HCEC 1CT (cell line): ENCODE measurements at places on chromosomes 3 and 15.

DNA sequence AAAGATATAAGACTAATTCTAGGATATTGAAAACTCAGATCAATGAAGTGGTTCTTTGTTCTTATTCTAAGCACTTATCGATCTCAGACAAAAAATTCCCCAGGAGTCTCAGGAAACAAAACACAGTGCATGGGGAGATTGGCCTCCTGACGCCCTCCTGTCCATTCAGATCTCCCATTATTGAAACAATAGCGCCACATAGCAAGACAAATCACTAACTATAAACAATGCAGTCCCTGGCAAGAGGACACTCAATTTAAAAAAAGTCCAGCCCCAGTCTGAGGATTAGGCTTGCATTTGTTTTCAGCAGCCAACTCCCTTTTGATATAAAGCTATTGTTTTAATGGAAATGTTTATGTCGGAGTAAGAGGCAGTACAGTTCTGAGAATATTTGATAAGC, 528.2 kb downstream of the GABRG3 start:
- no peak for DNase-seq

- no peak for DNase-seq
These were observed 112.5 kb downstream of the TOP2B start for GRCh38 chr3:25552251-25552650.

DNA sequence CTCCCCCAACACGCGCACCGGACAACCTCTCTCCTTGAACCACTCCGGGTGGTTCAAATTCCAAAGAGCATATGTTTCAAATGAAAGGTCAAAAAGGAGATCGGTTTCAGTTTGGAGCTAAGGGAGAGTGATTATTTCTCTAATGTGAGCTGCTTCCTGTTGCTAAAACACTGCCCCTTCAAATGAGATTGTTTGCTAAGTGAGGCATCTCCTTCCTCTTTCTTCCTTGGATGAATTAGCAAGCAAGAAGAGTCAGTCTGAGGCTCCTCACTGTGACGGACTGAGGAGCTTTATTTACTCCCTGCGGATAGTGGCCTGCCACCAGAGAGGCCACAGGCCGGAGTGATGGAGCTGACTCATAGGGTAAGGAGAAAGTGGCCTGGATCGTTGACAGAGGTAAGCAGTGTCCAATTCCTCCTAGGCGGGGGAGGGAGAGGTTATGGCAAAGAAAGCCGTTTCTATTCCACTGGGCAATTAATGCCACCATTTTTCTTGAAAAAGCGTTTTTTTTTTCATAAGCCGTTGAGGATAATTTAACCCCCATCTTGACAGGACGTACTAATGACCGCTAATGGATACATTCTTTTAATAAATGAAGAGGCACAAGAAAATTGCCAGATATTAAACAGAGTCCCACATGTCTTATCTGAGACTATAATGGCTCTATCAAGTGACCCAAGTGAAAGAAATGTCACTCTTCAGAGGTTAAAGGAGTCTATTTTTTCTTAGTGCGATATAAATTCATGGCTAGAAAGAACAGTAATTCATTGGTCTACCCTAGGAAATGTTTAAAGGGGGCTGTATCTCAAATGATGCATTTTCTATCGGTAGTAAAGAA, 167.0 kb upstream of the ANKRD28 start:
- no peak for DNase-seq

DNA sequence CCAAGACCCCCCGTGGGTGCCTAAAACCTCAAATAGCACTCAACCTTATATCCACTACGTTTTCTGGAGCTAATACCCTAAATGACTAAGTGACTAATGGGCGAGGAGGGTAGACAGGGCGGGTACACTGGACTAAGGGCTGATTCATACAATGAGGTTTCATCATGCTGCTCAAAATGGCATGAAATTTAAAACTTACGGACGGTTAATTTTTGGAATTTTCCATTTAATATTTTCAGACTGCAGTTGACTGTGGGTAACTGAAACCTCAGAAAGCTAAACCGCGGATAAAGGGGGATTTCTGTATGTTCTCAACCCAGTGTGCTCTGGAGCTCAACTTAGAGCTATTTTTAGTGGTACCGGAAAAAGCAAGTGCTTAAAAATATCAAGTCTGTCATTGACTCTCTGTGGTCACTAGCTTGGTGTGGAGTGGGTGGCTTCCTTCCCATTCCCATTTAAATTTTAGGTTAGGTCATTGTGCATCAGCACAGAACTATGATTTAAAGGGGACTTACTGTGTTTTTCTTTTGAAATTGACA, 72.9 kb downstream of the LRRC28 start:
- peak; percentile 88 for DNase-seq

- no peak for DNase-seq
These were observed 58.8 kb downstream of the SLCO3A1 start for GRCh38 chr15:91912336-91912735.

GRCh38 chr15:95479308-95479707, 851.2 kb upstream of the NR2F2 start:
- DNase-seq = no peak

- DNase-seq = no peak
These were observed 60.0 kb upstream of the WNT5A start for GRCh38 chr3:55546866-55547669.

DNA sequence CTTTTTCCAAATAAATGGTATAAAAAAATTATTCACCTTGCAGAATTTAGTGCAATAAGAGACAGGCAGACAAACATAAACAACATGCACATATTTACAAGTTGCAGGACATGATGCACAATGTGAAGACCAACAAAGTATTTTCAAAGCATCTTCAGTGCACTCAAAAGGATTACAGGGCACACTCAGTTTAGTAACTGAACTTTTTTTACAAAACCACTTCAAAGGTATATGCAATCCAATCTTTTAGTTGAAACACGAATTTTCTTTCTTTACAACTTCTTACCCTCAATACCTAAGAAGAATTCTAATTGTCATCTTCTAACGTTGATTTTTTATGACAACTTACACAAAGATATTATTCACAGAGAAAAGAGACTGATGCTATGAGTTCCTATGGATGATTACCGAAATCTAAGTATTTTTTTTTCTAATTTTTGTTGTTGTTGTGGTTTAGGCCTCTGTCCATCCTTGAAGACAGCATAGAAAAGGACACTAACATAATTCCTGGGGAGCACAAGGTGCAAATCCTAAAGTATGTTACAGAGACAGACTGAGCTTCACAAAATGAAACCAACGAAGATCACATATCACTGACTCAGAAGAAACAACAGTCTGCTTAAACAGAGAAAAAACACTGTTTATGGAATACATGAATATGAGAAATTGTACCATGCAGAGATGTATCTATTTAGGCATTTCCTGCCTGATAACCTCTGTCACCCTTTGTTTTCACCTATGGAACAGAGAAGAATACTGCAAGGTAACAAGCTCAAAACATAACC, 50.3 kb downstream of the ZMAT3 start:
- DNase-seq = no peak

DNA sequence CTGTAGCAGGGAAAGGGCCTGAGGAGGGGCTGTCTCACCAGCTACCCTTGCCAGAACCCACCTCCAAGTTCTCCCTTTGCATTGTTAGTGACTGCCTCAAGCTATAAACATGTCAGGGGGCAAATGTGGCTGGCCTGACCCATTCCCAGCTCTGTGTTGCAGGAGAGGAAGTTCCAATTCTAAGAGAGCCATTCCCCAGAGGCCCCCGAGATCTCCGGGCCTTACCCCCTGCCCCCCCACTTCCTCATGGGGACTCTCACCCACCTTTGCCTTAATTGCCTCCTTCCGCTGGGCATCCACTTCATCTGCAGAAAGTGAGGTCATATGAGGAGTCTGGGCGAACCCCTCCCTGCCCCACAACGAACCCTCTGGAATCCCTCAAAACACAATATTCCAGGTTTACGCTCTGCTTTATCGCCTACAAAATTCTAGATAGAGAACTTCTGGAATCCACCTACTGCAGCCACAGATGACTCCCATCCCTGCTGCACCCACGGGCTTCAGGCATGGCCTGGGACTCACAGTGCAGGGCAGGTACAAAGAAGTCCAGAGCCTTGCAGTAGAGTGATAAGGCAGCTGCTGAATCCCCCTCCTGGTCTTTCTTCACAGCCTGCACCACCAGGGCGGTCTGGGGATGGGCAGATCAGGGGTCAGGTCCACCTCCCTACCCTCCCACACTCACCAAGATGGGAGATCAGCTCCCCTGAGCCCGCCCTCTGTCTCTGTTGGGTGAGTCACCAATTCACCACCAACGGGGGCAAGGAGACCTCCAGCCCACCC, 4.0 kb downstream of the ULK3 start:
- DNase-seq = no peak

GRCh38 chr15:77295446-77295845, 124.5 kb downstream of the PEAK1 start:
- DNase-seq = no peak

- no peak for DNase-seq
These were observed 247.1 kb downstream of the BBX start for GRCh38 chr3:107769882-107770281.

DNA sequence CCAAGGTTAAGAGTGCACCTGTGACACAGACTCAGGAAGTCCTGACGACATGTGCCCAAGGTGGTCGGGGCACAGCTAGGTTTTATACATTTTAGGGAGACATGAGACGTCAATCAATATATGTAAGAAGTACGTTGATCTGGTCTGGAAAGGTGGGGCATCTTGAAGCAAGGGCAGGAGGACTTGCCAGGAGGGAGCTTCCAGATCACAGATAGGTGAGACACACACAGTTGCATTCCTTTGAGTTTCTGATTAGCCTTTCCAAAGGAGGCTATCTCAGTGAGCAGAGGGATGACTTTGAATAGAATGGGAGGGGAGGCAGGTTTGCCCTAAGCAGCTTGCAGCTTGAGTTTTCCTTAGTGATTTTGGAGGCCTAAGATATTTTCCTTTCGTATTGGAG, 257.4 kb downstream of the CGGBP1 start:
- no peak for DNase-seq

DNA sequence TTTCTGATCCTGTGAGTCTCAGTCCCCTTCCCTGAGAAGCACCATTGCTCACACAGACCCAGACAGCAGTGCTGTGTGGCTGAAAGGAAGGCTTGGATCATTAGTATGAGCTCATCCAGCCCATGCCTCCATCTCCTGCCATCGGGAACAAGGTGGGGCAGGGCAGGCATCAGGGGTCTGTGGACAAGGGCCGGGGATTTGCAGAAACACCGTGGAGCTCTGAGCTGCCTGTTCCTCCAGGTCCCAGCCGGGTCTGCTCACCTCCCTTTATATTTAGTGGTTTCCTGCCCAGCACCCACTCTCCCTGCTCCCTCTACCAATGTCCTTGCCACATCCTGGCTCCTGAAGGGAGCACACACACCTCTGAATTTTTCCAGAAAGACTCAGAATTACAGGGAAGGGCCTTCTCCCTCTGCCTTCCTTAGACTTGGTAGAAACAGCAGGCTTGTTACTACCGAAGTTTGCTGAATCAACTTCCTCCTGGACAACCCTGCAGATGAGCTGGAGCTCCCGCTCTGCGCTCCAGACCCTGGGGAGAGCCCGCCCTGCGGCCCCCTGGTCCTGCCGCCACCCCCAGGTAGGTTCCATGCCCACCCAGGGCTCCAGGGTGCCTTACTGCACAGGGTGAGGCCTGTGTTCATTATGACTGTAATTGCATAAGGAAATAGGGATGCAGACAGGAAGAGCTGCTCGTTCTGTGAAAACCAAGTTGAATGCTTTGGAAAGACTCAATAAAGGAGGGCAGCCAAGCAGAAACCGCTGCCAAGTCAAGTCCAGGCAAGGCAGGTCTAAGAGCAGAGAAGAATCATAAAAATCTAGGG, 128.1 kb downstream of the NSMCE3 start:
- DNase-seq = no peak

- DNase-seq = no peak
These were observed 32.8 kb downstream of the PLSCR1 start for GRCh38 chr3:146511402-146512134.

DNA sequence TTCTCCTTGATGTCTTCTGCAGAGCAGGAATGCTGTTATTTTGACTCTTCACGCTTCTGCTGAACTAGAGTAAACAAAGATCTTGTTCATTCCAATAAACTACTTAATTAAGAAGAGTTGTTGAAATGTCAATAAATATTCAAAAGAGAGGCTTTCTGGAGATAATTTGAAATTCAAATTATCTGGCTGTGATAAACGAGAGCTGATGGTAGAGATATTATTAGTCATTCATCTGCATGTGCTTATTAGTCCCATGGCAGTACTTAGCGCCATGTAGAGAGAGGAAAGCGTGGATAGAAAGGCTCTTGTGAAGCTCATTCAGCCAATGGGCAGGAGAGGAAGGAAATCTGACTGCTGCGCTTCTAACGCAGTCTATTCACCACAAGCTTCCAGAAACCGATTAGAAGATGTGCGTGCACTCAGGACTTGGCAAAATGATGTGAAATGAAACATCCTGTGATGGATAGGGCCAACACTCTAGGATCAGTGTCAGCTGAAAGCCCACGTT, 251.1 kb downstream of the GABRB3 start:
- no peak for DNase-seq

- DNase-seq = peak; percentile 63
These were observed 311.4 kb downstream of the TBC1D5 start for GRCh38 chr3:17431004-17431403.

DNA sequence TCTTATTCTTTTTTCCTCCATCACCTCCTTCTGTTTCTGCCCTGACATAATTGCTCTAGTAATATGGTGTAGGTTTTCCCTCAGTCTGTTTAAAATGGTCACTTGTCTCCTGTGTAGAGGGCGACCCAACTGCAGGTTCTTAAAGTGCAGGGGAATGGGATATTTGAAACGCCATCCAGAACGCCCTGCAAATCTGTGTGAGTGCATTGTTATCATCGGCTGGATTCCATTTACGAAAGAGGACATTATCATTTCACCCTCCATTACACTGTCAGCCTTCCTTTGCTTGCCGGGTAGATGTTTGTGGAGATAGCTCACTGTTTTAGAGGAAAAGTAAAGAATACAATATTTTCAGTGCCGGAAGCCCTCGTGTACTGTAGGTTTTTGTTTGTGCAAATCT, 354.0 kb downstream of the LRTM1 start:
- DNase-seq = no peak

GRCh38 chr15:88512601-88513000, 33.9 kb downstream of the DET1 start:
- peak; percentile 29 for DNase-seq

DNA sequence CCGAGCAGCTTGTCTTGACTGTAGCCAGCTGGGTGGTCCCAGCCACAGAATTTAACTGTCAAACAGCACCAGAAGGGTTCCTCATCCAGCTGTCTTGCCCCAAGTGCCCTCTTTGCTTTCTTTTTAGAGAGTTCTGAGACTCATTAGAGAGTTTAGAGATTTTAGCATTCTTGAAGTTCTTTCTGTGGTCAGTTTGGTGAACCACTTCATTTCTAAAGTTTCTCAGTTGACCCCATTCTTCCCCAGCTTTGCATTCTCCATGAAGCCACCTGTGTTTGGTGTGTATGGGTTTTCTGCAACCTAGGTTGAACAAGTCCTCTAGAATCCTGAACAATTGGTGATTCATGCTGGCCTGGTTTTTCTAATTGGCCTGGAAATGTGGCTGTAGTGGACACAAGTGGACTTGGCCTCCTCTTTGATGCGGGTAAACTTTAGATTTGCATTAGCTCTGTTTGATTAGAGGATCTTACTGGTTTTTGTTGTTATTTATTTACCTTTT, 33.7 kb downstream of the FLNB start:
- DNase-seq = peak; percentile 81

- DNase-seq = no peak
These were observed 567.3 kb downstream of the GRM7 start for GRCh38 chr3:7428206-7428718.

- no peak for DNase-seq
These were observed 116.2 kb downstream of the NEO1 start for GRCh38 chr15:73168487-73168886.
